ENCODE measurements at places on chromosomes 7 and 10.

DNA sequence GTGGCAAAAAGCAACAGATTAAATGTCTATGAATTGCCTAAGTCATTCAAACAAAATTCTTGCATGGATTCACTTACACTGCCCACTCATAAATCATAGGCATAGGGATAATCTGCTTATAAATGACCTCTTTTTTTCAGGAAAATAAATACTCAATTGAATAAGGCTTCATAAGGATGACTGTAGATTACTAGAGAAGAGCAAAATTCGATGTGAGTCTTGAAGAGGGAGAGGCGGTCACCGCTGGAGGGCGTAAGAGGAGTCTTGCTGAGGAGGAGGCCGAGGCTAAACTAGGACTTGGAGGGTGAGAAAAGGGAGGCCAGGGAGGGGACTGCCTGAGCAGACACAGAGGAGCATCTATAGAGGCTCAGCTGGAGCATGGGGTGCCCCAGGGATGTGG, 135.4 kb upstream of the RSU1 start:
- no peak for DNase-seq

GRCh38 chr10:33134011-33134751, 176.2 kb upstream of the ITGB1 start:
- peak; percentile 82 for DNase-seq

- no peak for DNase-seq
These were observed 64.2 kb downstream of the PHYHIPL start for GRCh38 chr10:59240582-59241183.

- no peak for DNase-seq
These were observed 647.5 kb downstream of the TYW1 start for GRCh38 chr7:67644151-67644550.

GRCh38 chr10:65618126-65618525, 1307.7 kb upstream of the LRRTM3 start:
- no peak for DNase-seq

DNA sequence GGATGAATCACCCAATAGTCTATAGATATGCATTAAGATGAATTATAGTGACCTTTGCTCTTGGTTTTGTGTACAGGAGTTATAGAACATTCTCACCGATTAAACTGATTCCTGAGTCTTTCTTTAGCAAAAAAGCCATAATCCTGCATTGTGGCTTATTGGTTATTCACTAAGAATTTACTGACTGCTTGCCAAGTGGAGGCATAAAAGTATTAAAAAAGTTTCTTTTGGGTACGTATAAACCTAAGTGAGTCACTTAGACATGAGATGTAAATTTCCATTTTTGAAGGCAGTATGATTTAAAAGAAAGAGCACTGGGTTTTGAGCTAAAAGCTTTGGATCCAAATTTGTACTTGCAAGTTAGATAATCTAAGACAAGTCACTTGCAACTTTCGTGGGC, 100.7 kb downstream of the CDK6 start:
- no peak for DNase-seq

DNA sequence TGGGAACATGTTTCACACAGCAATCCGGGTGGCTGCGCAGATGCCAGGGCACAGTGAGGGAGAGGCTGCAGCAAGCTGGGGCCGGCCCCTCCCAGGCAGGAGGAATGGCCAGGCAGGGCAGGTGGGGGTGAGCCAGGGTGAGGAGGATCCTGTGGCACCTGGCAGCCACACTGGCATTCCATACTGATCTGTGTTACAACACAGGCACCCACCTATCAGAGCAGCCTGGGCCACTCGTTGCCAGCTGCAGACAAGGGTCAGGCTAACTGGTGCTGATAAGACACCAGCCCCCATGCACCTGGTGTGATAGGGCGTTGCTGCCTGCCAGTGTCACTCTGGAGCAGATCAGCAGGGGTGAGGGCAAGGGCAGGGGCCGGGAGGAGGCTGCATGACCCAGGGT, 16.6 kb upstream of the RET start:
- DNase-seq = no peak

- no peak for DNase-seq
These were observed 49.8 kb downstream of the STK31 start for GRCh38 chr7:23759671-23760391.

DNA sequence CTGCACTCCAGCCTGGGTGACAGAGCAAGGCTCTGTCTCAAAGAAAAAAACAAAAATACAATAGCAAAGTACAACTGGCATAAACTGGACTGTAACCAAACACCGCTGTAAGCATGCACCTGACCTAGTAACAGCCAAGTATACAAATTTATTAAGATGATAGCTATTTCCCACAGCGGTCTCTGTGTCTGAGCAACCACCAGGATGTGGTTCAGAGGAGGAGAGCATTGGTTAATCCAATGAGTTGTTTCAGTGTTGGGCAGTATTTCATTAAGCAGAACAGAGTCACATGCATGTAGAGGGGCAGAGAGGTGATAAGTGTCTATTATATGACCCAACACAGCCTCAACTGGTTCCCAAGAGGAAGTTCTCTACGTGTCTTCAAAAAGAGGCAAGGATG, 4.0 kb downstream of the SLC16A12 start:
- no peak for DNase-seq

DNA sequence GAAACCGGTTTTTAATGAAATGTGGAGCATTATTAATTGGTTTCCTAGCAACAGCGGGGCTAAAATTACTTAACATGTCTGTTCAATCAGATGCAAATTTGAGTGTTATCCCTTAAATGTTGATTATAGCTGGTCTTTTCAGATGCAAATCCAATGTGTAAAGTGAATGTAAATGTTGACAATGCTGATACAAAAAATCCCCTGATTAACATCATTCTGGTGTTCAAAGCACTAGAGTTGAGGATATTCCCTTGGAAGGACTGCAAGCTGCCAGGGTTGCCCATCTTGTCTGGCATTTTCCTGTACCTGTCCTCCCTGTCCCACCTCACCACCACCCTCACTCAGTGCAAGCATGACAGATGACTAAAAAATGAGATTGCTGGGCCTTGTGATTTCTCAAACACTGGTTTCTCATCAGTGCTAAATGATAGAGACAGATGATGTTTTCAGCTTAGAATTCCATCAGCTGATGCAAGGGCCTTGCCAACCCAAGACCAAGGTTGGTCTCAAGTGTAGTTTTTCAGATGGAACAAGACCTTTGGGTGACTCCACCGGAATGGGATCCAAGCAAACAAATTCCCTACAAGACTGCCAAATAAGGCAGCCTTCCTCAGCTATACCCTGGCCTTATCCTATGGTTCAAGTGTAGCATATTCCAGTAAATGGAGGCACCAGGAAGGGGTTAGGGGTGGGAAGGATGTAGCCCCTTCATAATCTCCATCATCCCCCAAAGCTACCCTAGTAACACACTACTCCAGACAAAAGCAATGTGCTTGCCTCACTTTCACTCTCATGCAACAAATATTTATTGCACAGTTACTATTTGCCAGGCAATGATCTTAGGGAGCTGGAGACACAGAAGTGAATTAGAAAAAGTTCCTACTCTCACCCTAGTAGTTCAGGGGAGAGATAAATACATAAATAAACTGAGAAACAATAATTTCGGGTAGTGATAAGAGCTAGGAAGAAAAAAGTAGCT, 54.9 kb downstream of the JAZF1 start:
- no peak for DNase-seq

- DNase-seq = no peak
These were observed 591 bp downstream of the BZW2 start for GRCh38 chr7:16646472-16647072.

GRCh38 chr7:139725858-139726484, 51.8 kb downstream of the HIPK2 start:
- no peak for DNase-seq

DNA sequence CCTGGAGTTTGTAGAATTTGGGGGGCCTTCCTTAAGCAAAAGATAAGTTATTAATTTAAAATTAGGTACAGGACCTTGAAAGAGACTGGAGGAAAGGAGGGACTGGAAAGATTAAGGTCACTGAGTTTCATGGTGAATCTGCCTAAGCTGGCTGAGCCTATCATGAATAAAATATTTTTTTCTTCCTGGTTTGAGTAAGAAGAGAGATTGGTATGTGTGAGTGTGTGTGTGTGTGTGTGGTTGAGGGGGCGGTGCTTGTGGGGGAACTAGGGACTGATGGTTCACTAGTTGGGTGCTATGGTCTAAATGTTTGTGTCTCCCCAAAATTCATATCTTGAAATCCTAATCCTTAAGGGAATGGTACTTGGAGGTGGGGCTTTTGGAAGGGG, 142.5 kb upstream of the PRKCQ start:
- peak; percentile 45 for DNase-seq

- DNase-seq = no peak
These were observed 252.9 kb upstream of the ZMIZ1 start for GRCh38 chr10:78815702-78816334.

GRCh38 chr7:42380401-42380800, 143.4 kb upstream of the GLI3 start:
- DNase-seq = no peak

DNA sequence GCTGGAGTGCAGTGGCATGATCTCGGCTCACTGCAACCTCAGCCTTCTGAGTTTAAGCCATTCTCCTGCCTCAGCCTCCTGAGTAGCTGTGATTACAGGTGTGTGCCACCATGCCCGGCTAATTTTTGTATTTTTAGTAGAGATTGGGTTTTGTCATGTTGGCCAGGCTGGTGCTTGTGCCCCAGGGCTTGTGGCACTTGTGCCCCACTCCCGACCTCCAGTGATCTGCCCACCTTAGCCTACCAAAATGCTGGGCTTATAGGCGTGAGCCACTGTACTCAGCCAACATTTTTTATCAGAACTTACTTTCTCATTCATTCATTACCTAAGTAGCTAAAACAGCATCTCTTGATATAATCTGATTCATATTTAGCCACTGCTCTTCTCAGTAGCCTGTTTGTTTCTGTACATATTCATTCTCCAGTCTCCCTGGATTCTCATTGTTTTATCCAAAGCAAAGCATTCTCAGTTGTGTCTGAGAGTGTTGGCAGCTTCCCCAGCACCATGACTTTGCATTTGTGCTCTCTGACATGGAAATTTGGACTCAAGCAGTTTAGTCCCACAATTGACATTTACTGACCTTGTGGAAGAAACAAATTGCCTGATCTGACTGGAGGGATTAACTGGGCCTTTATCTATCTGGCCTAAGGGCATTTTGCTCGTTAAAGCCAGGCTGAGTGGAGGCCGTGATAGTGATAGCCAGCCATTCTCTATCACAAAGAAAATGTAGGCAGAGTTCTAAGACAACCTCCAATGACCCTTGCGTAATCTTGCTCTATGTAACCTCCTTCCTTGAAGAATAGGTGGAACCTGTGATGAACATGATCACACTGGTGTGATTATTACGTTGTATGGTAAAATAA, 44.9 kb downstream of the AKR1B15 start:
- DNase-seq = no peak

DNA sequence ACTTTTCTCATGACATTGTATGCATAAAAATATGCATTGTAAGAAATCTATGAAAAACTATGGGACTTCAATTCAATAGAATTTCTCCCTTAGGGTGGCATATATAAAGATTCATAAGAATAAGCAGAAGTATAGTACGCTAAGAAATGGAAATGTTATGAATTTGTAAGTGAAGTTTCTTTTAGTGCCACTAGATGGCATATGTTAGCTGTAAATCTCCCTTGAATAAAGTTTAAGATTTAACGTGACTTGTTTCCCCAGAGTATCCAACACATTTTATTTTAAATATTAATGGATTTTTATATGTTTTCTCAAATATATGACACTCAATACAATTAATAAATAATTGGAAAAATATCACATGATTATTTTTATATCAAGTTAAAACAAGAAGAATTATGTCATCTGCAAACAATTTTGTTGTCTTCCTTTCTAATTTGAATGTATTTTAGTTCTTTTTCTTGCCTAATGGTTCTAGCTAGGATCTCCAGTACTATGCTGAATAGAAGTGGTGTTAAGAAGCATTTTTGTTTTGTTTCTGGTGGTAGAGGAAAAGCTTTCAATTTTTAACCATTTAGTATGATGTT, 287.2 kb downstream of the HGF start:
- no peak for DNase-seq

DNA sequence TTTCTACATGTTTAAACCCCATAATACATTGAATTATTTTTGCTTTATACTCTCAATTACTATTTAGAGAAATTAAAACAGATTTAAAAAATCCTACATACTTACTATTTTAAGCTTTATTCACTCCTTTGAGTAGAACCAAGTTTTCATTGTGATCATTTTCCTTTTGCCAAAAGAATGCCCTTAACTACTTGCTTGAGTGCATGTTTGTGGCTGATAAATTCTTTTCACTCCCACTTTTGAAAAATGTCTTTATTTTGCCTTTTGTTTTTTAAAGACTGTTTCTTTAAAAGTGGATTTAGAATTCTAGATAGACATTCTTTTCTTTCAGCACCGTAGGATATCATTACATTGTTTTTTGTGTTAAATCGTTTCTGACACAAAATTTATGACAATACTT, 22.3 kb upstream of the AGR3 start:
- no peak for DNase-seq

- DNase-seq = no peak
These were observed 11.2 kb upstream of the JAKMIP3 start for GRCh38 chr10:132054564-132054963.

- DNase-seq = no peak
These were observed 80.8 kb upstream of the COL1A2 start for GRCh38 chr7:94313926-94314325.

GRCh38 chr10:19499291-19499770, 316.9 kb upstream of the PLXDC2 start:
- DNase-seq = no peak

DNA sequence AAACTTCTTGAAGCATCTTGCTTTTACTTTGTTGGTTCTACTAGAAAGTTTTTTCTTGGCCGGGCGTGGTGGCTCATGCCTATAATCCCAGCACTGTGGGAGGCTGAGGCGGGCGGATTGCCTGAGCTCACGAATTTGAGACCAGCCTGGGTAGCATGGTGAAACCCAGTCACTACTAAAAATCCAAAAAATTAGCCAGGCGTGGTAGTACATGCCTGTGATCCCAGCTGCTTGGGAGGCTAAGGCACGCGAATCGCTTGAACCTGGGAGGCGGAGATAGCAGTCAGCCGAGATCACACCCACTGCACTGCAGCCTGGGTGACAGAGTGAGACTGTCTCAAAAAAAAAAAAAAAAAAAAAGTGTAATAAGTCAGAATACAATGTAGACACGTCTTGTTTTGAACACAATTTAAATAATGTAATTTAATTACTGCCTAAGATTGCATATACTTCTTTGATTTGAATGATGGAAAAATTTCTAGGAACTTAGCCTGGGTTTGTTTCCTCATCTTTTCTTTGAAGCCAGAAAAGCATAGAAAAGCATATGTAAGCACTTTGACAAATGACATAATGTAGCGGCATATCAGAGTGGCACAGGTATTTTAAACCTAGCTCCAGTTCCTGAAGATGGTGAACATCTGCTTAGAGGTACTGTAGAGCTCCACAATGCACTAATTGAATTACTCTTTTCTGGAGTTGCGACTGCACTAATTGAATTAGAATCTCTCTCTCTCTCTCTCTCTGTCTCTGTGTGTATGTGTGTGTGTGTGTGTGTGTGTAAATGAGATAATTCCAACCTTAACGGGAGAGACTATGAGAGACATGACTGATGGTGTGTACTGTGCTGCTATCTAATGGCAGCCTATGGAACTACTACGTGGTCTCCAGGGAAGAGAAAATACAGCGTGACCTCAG, 87.8 kb downstream of the BTRC start:
- DNase-seq = no peak

- DNase-seq = no peak
These were observed 76.8 kb upstream of the INSIG1 start for GRCh38 chr7:155220903-155221302.

GRCh38 chr10:114648368-114648767, 9.7 kb downstream of the ABLIM1 start:
- DNase-seq = no peak

Measured in activated T-cell treated with anti-CD3 and anti-CD28 coated beads, Interleukin-2, amount 50 U/mL, for 48 hours (primary cell).